ENCODE measurements at places on chromosomes 3 and 15.

DNA sequence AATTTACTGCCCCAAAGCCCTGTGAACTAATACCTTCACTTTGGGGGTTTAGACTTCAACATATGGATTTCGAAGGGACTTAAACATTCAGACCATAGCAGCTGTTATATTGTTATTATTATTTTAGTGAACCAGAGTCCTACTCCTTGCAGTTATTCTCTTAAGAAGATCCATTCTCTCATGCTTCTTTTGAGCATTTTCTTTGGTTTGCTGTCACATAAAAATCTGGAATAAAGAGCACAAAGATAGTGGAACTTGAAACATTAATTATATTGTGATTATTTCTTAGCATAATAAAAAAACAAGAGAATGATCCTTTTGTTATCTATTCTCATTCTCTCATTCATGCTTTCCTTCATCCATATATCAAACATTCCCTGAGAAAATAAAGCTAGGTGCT, 166.4 kb upstream of the GBE1 start:
- H3K27ac ChIP-seq, result no peak overlapping the region
- no peak overlapping the region for H3K4me3 ChIP-seq
- no peaks in the 10 kb centered on the region for H3K4me1 ChIP-seq
- no peaks in the 10 kb centered on the region for H3K27me3 ChIP-seq

GRCh38 chr3:153639631-153640030, 477.6 kb downstream of the RAP2B start:
- H3K4me3 ChIP-seq, result no peak overlapping the region
- H3K4me1 ChIP-seq, result no peaks in the 10 kb centered on the region
- peaks cover 6% of the 10 kb centered on the region for H3K27me3 ChIP-seq
- DNase-seq, result no peak
- no peak overlapping the region for H3K27ac ChIP-seq
- no peaks in the 10 kb centered on the region for H3K36me3 ChIP-seq

GRCh38 chr3:33612607-33613006, 105.4 kb downstream of the CLASP2 start:
- no peaks in the 10 kb centered on the region for H3K4me1 ChIP-seq
- no peak overlapping the region for H3K27ac ChIP-seq
- H3K4me3 ChIP-seq, result no peak overlapping the region
- H3K36me3 ChIP-seq, result peaks cover 16% of the 10 kb centered on the region
- DNase-seq, result no peak

DNA sequence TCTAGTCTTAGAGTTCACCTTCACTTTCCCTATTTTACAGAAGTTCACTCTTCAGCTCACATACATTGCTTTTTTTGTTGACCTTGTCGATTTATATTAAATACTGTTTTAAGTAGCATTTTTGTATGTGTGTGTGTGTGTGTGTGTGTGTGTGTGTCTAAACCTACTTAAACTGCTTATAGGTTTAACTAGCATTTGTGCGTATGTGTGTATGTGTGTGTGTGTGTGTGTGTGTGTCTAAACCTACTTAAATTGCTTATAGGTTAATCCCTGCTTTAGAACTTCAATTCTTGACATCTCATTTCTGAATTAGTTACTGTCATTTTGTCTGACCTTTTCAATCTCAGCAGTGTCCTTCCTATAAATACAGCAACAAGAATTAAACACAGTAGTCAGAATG, 254.8 kb upstream of the EPHA3 start:
- H3K36me3 ChIP-seq, result no peaks in the 10 kb centered on the region
- H3K4me1 ChIP-seq, result no peaks in the 10 kb centered on the region
- no peaks in the 10 kb centered on the region for H3K27me3 ChIP-seq
- no peak overlapping the region for H3K4me3 ChIP-seq
